Right atrium auricular region (tissue), 2 donors: ENCODE measurements at places on chromosomes 2 and 18. TPM values are rescaled to one million over a fixed set of nuclear protein-coding genes. Genes with fewer than 3 reads are reported as not detected.

The DSG4 gene
- not detected for total RNA-seq

The LYPD1 gene
- total RNA-seq, result not detected

The CREG2 gene
- 0.59 TPM for total RNA-seq

The FSIP2 gene
- 0.28 TPM for total RNA-seq

The UGT1A4 gene
- total RNA-seq, result not detected

The CROCC2 gene
- total RNA-seq, result not detected

The SETBP1 gene
- 13.4 TPM for total RNA-seq

The C2orf15 gene
- not detected for total RNA-seq

The TYW5 gene
- total RNA-seq, result 1.9 TPM

The SOX11 gene
- total RNA-seq, result 0.71 TPM

The OSBPL6 gene
- total RNA-seq, result 11.5 TPM

The FEV gene
- not detected for total RNA-seq

The SERPINB13 gene
- not detected for total RNA-seq

The MEP1B gene
- total RNA-seq, result not detected

The COL3A1 gene
- 608 TPM for total RNA-seq

The CCL20 gene
- total RNA-seq, result not detected

The ABCB6 gene
- total RNA-seq, result 9.3 TPM

The SNRNP200 gene
- total RNA-seq, result 42.2 TPM

The HDHD2 gene
- 36.0 TPM for total RNA-seq

The DDX18 gene
- 24.5 TPM for total RNA-seq

The DNER gene
- 28.4 TPM for total RNA-seq

The IL1RN gene
- total RNA-seq, result 1.3 TPM

The TLK1 gene
- 21.0 TPM for total RNA-seq

The KYNU gene
- total RNA-seq, result 0.94 TPM

The DQX1 gene
- total RNA-seq, result not detected

The ZBTB7C gene
- 7.7 TPM for total RNA-seq

The PIK3C3 gene
- total RNA-seq, result 32.2 TPM

The MARS2 gene
- 7.1 TPM for total RNA-seq

The SOWAHC gene
- 5.3 TPM for total RNA-seq

The CFAP65 gene
- total RNA-seq, result not detected

The TUBA3E gene
- 9.5 TPM for total RNA-seq

The ABHD1 gene
- total RNA-seq, result 0.90 TPM

The GREB1 gene
- total RNA-seq, result 7.6 TPM

The IL1RL2 gene
- not detected for total RNA-seq

The PAX3 gene
- total RNA-seq, result 0.24 TPM

The TPO gene
- total RNA-seq, result 2.7 TPM

The SFTPB gene
- total RNA-seq, result 0.15 TPM

The ARHGEF4 gene
- total RNA-seq, result 8.1 TPM

The HOXD8 gene
- total RNA-seq, result 1.1 TPM

The PSMA8 gene
- total RNA-seq, result not detected

The IL36G gene
- not detected for total RNA-seq

The ARHGAP25 gene
- total RNA-seq, result 4.2 TPM

The ABCG5 gene
- total RNA-seq, result not detected

The HAAO gene
- total RNA-seq, result 2.6 TPM

The RAX gene
- not detected for total RNA-seq

The VAMP5 gene
- total RNA-seq, result 61.7 TPM

The EPG5 gene
- 33.6 TPM for total RNA-seq
